ENCODE measurements at places on chromosomes 7 and 10. TPM values are rescaled to one million over a fixed set of nuclear protein-coding genes. Genes with fewer than 3 reads are reported as not detected.

XRCC2 gene
- 0.60 TPM for total RNA-seq

PNLIPRP2 gene
- total RNA-seq, result not detected

TRIL gene
- 1.9 TPM for total RNA-seq

MYO1G gene
- total RNA-seq, result 0.77 TPM

SPDYE1 gene
- not detected for total RNA-seq

STRIP2 gene
- total RNA-seq, result 17.1 TPM

DNA sequence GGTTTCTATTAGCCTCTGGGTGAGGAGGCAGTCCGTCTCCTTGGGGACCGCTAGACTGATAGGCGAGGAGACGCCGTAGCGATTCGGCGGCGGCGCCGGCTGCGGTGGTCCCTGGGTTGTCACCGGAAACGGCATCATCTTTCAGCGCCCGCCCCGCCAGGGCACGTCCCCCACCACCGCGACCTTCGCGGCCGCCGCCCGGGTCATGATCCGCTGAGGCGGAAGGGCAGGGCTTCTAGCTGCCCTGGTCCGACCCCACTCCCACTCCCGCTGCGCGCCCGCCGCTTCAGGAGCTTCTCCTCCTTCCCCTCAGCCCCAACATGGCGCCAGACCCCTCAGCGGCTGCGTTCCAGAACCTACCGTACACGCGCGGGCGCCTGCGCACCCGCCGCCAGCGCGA lies at the start of gene PAPOLB:
Gene PAPOLB (minus strand): TSS at position 358 of the 400 bp plus-strand sequence. CDS start 220 bp downstream, at position 138.
- peak within 1 kb of the TSS; percentile 38 for H3K27ac ChIP-seq
- no peaks in the 10 kb centered on the region for H3K4me1 ChIP-seq
- peaks cover 8% of the 10 kb centered on the region for H3K27me3 ChIP-seq
- DNase-seq, result no peak

DNA sequence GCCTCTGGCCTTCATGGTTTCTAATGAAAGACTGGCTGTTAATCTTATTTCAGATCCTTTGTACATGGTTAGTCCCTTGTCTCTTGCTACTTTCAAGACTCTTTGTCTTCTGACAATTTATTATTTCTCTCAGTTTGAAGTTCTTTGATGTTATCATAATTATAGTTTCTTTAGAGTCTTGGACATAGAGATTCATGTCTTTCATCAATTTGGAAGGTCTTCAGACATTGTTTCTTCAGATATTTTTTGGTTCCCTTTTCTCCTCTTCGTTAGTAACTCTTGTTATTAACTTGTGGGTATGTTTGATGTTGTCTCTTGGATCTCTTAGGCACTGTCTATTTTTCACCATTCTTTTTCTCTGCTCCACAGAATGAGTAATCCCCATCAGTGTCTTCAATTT lies 8.7 kb downstream of the ZNF37A start:
- H3K27ac ChIP-seq, result no peak overlapping the region
- no peak overlapping the region for H3K4me3 ChIP-seq
- no peaks in the 10 kb centered on the region for H3K27me3 ChIP-seq
- no peak for DNase-seq
- no peaks in the 10 kb centered on the region for H3K4me1 ChIP-seq

- no peaks in the 10 kb centered on the region for H3K36me3 ChIP-seq
- no peak for DNase-seq
- H3K27ac ChIP-seq, result no peak overlapping the region
- no peaks in the 10 kb centered on the region for H3K4me1 ChIP-seq
- H3K27me3 ChIP-seq, result peaks cover 11% of the 10 kb centered on the region
Measured at GRCh38 chr7:3310884-3311283, 9.8 kb downstream of the SDK1 start.

DNA sequence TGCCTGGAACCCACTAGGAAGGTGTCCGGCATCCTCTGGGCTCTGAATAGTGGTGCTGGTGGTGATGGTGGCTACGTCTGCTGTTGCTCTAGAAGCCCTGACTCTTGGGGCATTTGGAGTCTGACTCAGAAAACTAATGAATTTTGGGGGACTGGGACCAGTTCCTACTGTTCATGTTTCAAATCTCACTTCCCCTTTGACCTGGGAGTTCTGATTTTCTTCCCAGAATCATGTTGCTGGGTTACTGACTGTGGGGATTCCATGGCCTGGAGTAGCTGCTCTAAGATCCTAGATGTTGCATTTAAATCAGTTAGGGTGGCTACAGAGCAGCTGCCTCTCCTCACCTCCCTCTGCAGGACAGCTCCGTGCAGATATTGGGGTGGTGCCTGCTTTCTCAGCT lies 3.2 kb downstream of the TSPAN33 start:
- H3K36me3 ChIP-seq, result no peaks in the 10 kb centered on the region
- H3K4me1 ChIP-seq, result peaks cover 38% of the 10 kb centered on the region
- H3K4me3 ChIP-seq, result no peak overlapping the region
- H3K27ac ChIP-seq, result no peak overlapping the region
- DNase-seq, result no peak

DNA sequence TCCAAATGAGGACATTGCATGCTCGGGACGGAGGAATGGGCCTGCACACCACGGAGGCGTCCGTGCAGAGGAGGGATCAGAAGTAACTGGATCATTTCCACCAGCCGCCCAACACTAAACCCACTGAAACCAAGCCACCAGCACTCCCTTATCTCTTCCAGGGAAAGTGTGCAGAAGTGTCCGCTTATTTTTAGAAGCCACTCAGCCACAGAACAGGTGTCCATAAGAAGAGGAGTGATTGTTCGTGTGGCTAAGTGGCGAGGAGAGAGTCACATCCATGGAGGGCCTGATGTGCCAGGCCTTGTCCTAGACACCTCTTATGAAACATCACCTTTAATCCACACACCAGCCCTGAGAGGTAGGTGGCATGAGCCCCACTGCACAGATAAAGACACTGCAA lies 407.9 kb upstream of the NPVF start:
- peaks cover 27% of the 10 kb centered on the region for H3K4me1 ChIP-seq
- H3K27me3 ChIP-seq, result no peaks in the 10 kb centered on the region
- H3K36me3 ChIP-seq, result no peaks in the 10 kb centered on the region

DNA sequence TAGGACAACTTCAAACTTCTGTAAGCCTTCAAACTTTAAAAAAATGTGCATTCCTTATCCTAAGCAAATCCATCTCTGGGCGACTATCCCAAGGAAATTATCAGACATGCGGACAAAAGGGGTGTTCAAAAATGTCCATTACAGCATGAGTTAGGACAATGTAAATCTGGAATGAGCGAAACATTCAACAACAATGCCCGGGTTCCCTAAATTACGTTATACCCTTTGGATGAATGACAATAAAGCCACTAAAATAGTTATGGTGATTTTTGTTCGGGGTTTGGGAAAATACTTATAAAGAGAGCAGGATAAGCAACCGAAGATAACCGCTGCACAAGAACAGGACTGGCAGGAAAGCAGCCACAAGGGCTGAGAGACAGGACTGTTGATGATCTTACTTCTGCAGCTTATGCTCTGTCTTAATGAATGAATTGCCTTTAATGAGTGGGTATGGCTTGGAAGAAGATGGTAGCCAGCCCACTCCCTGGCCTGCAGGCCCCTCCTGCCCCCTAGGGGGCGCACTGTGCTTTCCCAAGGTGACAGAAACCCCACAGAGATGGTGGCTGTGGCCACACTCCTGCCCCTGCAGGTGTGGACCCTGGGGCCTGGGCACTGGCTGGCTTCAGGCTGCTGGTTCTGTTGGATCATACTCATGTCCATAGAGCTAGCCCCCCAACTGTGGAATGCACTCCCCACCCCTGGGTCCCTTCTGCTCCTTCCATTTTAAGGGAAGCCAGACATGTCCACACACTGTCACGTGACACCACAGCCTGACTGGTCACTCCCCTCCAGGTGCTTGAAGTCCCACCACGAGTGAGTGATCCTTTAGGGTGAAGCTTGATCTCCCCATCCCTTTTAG lies 45.0 kb downstream of the ZCCHC24 start:
- no peaks in the 10 kb centered on the region for H3K36me3 ChIP-seq
- no peak for DNase-seq
- H3K27ac ChIP-seq, result no peak overlapping the region

DNA sequence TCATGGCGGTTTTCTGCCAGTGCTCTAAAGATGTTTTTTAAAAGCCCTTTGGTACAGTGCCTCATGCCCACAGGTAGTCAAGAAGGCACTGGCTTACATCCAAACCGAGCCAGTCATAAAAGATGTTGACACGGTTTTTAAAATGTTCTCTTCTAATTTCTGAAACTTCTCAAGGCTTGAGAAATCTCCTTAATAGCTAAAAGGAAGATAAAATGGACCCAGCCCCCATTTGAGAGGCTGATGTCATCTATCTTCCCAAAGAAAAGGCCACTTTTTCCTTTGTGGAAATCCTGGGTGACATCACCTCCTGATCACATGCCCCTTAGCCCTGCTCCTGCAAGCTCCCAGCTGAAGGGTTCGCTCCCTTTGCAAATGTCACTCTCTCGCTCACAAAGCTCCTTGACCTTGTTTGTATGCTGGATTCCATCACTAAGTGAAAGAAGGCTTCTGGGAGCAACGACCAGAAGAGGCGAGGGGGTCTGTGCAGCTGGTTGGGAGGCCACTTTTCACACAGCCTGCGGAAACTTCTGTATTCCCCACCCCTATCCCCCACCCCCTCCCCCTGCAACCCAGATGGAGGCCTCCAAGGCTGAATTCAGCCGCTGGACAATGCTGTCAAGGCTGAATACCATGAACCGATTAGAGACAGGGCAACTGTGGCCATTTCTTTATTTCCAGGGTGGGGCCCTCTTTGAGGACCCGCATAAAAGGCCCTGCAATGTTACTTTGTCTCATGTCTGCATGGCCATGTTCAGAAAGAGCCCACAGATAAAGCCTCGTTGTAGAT lies 122.8 kb downstream of the CUBN start:
- H3K27me3 ChIP-seq, result no peaks in the 10 kb centered on the region
- H3K36me3 ChIP-seq, result no peaks in the 10 kb centered on the region
- peak overlapping the region; percentile 9 for H3K4me3 ChIP-seq
- DNase-seq, result no peak
- peak overlapping the region; percentile 86 for H3K27ac ChIP-seq

GRCh38 chr7:96614154-96614867 lies 95.3 kb downstream of the SEM1 start:
- H3K36me3 ChIP-seq, result no peaks in the 10 kb centered on the region
- no peak overlapping the region for H3K4me3 ChIP-seq
- H3K4me1 ChIP-seq, result no peaks in the 10 kb centered on the region
- no peak for DNase-seq

DNA sequence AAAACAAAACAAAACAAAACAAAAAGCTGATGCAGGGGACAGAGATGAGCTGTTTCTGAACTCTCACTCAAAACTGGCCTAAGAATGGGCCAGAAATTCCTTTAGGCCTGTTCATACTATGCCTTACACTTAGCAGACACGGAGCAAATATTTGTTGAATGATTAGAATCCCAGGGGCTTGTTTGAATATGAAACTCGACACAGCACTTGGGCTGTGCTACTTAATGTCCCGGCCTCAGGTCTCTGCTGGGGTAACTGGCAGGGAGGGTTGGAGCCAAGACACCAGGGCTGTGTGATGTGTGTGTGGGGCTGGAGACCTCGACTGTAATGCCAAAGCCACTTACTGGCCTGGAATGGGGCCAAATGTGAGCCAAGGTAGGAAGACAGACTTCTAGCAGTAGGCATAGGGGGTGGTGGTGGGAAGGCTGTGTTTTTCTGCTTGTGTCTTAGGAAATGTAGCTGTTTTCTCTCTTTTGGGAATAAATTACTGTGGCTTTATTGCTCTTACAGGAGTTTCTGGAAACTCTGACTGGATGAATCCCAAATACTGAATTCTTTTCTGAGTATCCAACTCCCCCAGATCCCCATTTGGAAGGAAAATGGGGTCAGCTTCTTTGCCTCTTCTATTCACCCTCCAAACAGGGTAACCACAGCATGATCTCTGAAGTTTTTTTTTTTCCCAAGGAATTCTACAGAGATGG lies 66.7 kb downstream of the EMX2 start:
- DNase-seq, result peak; percentile 21
- H3K27me3 ChIP-seq, result peaks cover 80% of the 10 kb centered on the region
- H3K4me3 ChIP-seq, result no peak overlapping the region
- H3K27ac ChIP-seq, result peak overlapping the region; percentile 51
- no peaks in the 10 kb centered on the region for H3K36me3 ChIP-seq

DNA sequence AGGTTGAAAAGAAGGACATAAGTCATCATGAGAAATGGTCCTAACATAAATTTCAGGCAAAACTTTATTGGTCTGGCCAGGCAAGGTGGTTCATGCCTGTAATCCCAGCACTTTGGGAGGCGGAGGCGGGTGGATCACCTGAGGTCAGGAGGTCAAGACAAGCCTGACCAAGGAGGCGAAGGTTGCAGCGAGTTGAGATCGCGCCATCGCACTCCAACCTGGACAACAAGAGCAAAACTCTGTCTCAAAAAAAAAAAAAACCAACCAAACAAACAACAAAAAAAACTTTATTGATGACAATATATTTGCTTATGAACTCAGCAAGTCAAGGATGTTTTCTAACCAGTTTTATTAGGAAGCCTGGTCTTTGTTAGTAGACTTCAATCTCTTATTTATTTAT lies 54.6 kb upstream of the ARHGAP21 start:
- DNase-seq, result no peak
- no peak overlapping the region for H3K27ac ChIP-seq
- no peaks in the 10 kb centered on the region for H3K27me3 ChIP-seq
- H3K4me1 ChIP-seq, result no peaks in the 10 kb centered on the region

DNA sequence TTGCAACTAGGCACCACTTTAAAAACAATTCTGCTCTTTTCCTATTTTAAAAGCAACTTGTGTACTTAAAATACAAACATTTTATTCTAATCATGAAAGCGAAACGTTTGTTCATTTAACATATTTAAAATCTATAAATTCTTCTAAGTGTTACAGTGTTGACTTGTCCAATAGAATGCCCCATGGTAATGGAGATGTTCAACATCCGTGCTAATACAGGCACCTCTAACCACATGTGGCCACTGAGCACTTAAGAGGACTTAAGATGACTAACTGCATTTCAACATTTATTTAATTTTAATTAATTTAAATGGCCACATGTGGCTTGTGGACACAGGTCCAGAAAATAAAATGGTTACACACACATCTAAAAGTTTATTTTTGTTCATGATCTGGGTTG lies 115.1 kb downstream of the TPK1 start:
- H3K4me3 ChIP-seq, result no peak overlapping the region
- no peaks in the 10 kb centered on the region for H3K36me3 ChIP-seq
- no peak overlapping the region for H3K27ac ChIP-seq
- no peaks in the 10 kb centered on the region for H3K27me3 ChIP-seq
- no peak for DNase-seq

- peaks cover 27% of the 10 kb centered on the region for H3K4me1 ChIP-seq
- H3K36me3 ChIP-seq, result no peaks in the 10 kb centered on the region
- no peak overlapping the region for H3K4me3 ChIP-seq
- peak overlapping the region; percentile 74 for H3K27ac ChIP-seq
- H3K27me3 ChIP-seq, result no peaks in the 10 kb centered on the region
- no peak for DNase-seq
Measured at GRCh38 chr10:126042354-126042753, 146.0 kb downstream of the FANK1 start.

GRCh38 chr7:44194069-44194468 lies 4.8 kb upstream of the GCK start:
- H3K4me1 ChIP-seq, result peaks cover 6% of the 10 kb centered on the region
- H3K27me3 ChIP-seq, result peaks cover 52% of the 10 kb centered on the region
- H3K4me3 ChIP-seq, result no peak overlapping the region
- DNase-seq, result no peak

Data from left ventricle myocardium inferior (tissue), 1 donor.